ENCODE measurements at places on chromosomes 13 and 19. TPM values are rescaled to one million over a fixed set of nuclear protein-coding genes. Genes with fewer than 3 reads are reported as not detected.

The SPACA4 gene
- polyA plus RNA-seq: not detected

The DPF1 gene
- not detected for polyA plus RNA-seq

The ZNF615 gene
- 10.8 TPM for polyA plus RNA-seq

The ZNF773 gene
- polyA plus RNA-seq: 11.0 TPM

GRCh38 chr13:92196591-92197256, 798.3 kb downstream of the GPC5 start:
- no peak for DNase-seq

DNA sequence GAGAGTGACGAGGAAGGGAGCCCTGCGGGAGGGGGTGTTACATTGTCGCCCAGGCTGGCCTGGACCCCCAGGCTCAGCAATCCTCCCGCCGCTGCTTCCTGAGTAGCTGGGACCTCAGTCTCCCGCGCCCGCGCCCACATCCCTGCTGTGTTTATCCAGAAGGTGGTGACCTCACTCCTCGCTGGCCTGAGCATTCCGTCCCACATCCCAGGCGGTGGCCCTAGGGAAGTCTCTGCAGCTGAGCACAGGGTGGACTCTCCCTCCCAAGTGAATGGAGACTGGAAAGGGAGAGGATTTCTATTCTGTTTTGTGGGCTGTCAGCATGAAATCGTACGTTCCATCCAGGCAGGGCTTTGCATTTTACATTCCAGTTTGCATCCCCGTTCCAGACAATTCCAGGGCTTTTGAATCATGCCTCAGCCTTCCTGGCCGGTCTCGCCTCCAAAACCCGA, 401 bp upstream of the ZNF765 start:
- DNase-seq: no peak

GRCh38 chr13:86282442-86282841, 483.2 kb upstream of the SLITRK6 start:
- DNase-seq: no peak

GRCh38 chr19:18895824-18896341, at the start of gene CERS1:
CERS1 (minus strand) TSS chr19:18896158; CDS start chr19:18896072, 86 bp downstream.
- no peak for DNase-seq

GRCh38 chr13:20945952-20946383, 43.4 kb upstream of the XPO4 start:
- DNase-seq: peak; percentile 7

- no peak for DNase-seq
These were observed 1070.6 kb downstream of the PCDH9 start for GRCh38 chr13:66159511-66159910.

DNA sequence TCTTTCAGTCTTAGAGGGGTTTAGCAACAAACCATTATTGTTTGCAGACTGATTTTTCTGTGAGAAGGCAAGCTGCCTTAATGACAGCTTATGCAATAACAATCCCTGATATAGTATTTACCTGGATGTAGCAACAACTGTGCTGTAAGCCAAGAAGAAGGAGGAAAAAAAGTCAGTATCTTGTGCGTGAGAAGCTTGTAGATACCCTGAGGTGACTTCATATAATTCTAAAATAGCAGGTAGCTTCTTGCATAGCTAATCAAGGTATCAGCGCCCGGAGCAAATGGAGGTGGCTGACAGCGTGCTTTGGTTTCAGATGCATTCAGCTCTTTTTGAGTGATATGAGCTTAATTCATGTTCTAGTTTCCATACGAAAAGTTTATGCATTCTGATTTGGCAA, 309.8 kb downstream of the KLF5 start:
- no peak for DNase-seq

DNA sequence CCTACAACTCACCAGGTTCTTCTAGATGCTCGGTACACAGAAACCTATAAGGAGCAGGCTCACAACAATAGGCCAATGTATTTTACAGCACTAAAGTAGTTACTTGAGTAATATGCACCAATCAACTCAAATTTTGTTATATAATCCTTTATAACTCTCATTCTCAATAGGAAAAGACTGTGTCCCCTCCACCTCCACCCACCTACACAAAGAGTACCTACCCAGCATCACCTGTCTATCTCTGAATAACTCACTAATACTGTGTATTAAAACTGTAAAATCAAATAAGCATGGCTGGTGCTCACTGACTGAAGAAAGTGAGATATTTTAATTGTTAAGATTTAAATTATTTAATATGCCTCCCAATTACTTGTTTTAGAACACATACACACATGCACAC, 146.3 kb downstream of the ENOX1 start:
- no peak for DNase-seq

The CPB2 gene
- polyA plus RNA-seq: not detected

GRCh38 chr19:44566984-44567383, 37.5 kb upstream of the CEACAM20 start:
- DNase-seq: no peak

GRCh38 chr13:43307921-43308433, 284.6 kb downstream of the DNAJC15 start:
- DNase-seq: no peak

The OR7A5 gene
- polyA plus RNA-seq: not detected

DNA sequence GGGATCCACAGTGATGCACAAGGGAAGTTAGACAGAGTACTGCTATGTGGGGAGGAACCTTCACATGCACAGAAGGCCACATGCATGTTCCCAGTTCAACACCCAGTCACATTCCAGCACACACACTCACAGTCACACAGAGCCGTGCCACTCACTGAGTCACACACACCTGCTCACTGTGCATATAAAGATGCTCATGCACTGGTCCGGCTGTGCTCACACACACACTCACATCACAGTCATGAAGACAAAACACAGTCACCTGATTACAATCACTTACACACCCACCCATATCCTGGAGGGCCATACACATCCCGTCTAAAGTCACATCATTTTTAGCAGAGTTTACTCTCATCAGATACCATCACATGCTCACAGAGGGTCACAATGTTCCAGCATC, 478 bp downstream of the CLC start:
- peak; percentile 45 for DNase-seq

The CUL4A gene
- 46.5 TPM for polyA plus RNA-seq

- no peak for DNase-seq
These were observed 123.7 kb downstream of the KL start for GRCh38 chr13:33139780-33140535.

- DNase-seq: no peak
These were observed 729.9 kb downstream of the DACH1 start for GRCh38 chr13:71137101-71137500.

The CEACAM1 gene
- polyA plus RNA-seq: 5.1 TPM

GRCh38 chr13:104759069-104759468, 1692.9 kb upstream of the SLC10A2 start:
- no peak for DNase-seq

The NLRP11 gene
- polyA plus RNA-seq: not detected

GRCh38 chr13:30034458-30034795, 184.0 kb upstream of the UBL3 start:
- no peak for DNase-seq

- DNase-seq: no peak
These were observed 30.9 kb downstream of the MZT1 start for GRCh38 chr13:72696579-72696978.

DNA sequence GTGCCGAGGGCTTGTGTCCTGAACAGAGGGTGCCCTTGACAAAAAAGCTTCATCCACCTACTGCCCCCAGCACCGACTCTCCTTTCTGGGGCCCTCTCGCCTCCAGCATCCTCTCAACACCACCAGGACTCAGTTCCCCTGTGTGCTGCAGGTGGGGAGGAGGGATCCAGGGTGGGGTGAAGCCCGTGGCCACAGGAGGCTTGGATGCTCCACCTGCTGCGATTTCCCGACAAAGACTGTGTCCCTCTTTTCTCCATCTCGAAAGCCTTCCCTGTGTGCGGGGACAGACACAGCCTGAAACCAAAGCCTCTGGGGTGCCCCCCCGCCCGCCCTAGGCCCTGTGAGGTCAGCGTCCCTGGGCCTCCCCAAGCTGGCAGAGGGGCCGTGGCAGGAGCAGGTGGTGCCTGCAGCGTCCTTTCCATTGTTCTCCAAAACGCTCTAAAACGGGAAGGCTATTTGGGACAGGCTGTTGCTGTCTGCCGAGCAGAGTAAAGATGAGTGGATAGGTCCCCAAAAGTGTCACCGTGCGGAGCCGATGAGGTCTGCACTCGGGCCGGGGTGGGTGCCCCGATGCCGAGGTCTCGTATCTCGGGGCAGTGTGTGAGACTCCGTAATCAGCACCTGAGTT, 185.7 kb downstream of the PTPRS start:
- no peak for DNase-seq

DNA sequence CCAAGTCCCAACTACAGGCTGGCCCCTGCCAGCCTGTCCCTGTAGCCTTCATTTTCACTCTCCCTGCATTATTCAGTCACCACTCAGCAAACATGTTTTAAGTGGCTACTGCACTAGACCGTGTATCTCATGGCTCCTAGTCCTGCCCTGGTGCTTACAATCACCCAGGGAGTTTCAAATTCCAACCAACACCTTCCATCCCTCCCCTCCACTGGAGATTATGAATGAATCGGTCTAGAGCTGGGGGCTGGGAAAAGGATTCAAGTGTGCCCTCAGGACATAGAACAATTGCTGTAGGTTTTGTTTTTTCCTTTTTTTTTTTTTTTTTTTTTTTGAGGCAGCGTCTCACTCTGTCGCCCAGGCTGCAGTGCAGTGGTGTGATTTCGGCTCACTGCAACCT, 15.0 kb upstream of the TNFAIP8L1 start:
- DNase-seq: no peak

DNA sequence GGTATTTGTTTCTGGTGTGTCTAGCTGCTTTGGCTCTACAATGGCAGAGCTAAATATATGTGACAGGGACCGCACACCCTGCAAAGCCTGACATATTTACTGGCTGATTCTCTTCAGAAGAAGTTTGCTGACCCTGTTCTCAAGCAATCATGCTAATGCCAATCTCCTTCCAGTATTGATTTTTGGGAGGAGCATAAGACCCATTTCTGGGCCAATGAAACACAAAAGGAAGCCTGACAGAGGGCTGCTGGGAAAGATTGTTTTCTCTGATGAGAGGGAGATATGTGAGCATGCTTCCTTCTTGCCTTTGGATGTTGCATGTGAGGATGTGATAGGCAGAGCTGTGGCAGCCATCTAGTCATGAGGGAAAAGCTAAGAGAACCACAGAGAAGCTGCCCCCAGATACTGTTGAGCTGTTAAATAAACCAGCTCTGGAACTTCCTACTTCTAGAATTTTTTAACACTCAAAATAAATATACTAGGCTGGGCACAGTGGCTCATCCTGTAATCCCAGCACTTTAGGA, 31.4 kb upstream of the TPTE2 start:
- no peak for DNase-seq

GRCh38 chr13:52414051-52414450, 8.1 kb upstream of the THSD1 start:
- no peak for DNase-seq

GRCh38 chr19:48720251-48720612, 707 bp upstream of the MAMSTR start:
- no peak for DNase-seq

GRCh38 chr13:86825410-86825809, 845.8 kb upstream of the SLITRK5 start:
- no peak for DNase-seq

GRCh38 chr13:30738526-30739236, 3.3 kb downstream of the ALOX5AP start:
- DNase-seq: no peak

The CCDC70 gene
- not detected for polyA plus RNA-seq

- no peak for DNase-seq
These were observed 56.0 kb downstream of the ZNF536 start for GRCh38 chr19:30428092-30428680.

DNA sequence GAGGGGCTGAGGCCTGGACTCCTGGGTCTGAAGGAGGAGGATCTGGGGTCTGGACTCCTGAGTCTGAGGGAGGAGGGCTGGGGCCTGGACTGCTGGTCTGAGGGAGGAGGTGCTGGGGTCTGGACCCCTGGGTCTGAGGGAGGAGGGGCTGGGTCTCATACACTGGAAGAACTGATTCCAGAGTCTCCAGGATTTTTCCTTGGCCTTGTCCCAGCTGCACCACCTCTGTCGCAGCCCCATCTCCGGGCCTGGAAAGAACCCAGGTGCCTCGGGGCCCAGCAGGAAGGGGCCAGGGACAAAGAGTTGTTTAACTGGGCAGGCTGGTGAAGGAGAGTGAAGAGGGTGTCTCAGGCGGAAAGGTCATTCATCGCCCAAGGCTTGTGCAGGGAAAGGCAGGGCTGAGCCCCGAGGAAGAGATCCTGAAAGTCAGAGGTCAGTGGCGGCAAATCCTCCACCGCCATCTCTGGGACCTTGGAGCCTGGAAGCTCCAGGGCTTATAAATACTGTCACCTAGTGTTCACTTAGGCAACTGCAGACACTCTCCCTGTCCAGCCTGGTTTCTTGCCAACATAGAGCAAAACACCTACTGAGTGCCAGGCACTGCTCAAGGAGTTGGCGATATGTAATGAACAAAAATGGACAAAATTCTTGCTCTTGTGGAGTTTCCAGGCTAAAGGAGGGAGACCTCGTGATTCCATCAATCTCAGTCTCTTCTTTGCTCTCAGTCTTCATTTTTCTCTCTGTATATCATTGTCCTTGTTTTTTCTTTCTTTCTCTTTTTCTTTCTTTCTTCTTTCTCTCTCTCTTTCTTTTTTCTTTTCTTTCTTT, 4.4 kb upstream of the KCNN4 start:
- DNase-seq: peak; percentile 84

The IFI30 gene
- 8.5 TPM for polyA plus RNA-seq

The FFAR1 gene
- not detected for polyA plus RNA-seq

DNA sequence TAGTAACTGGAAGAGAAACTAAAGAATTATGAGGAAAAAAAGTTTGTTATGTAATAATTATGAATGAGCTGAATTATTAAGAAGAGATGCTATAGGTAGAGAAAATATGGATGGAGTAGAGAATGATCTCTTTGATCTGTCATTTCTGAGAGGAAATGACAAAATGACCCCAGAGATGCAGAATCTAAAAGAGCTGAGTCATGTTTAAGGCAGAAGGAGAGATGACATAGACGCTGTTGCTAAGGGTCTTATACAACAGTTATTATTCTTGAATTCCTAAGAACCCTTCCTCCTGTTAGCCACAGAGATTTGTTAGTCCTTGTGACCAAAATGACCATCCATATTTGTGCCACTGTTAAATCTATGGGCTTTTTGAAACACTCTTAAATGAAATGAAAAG, 58.3 kb upstream of the FREM2 start:
- no peak for DNase-seq

DNA sequence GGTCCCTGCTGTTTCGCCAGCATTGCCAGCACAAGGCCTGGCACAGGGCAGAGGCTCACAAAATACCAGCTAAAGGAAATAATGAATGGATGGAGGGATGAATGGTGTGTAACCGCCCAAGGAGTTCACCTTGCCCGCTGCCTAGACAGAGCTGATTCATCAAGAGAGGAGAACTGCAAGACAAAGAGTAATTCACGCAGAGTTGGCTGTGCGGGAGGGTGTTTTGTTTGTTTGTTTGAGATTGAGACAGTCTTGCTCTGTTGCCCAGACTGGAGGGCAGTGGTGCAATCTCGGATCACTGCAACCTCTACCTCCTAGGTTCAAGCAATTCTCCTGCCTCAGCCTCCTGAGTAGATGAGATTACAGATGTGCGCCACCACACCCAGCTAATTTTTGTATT, 3.0 kb downstream of the OPA3 start:
- DNase-seq: no peak

GRCh38 chr13:101317986-101318523, 98.3 kb downstream of the NALCN start:
- DNase-seq: no peak

- DNase-seq: no peak
These were observed 195.5 kb downstream of the SLITRK6 start for GRCh38 chr13:85603735-85604134.

GRCh38 chr13:20429682-20430081, 96.0 kb downstream of the CRYL1 start:
- no peak for DNase-seq

The FGF9 gene
- polyA plus RNA-seq: 1.1 TPM

Measured in CD4-positive, CD25-positive, alpha-beta regulatory T cell (primary cell).